ENCODE measurements at places on chromosomes 7 and 10. TPM values are rescaled to one million over a fixed set of nuclear protein-coding genes. Genes with fewer than 3 reads are reported as not detected.

The TMEM130 gene
- total RNA-seq, result 2.3 TPM

The TCF7L2 gene
- 20.8 TPM for total RNA-seq

The ITGA8 gene
- 113 TPM for total RNA-seq

The MAT1A gene
- total RNA-seq, result not detected

The CYP2C19 gene
- not detected for total RNA-seq

The PRSS2 gene
- total RNA-seq, result 0.39 TPM

The IL6 gene
- 51.4 TPM for total RNA-seq

The GDF2 gene
- not detected for total RNA-seq

The MAGI2 gene
- total RNA-seq, result 21.6 TPM

DNA sequence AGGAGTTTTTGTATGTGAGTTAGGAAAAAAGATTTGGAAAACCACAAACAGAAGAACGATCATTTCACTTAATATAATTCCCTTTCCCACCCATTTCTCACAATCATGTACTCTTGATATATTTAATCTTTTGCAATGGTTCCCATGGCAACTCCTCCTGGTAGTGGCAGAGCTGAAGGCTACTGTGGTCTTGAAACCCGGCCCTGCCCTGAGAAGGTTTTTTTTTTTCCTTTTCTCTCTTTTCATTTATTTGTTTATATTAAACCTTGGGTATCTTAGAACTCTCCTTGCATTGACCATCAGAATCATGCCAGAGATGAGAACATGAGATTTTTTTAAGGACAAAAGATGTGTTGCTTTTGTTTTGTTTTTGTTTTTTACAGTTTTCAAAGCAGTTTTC is 566.1 kb upstream of the NRP1 start:
- H3K4me3 ChIP-seq, result no peak overlapping the region
- peaks cover 27% of the 10 kb centered on the region for H3K4me1 ChIP-seq
- H3K27me3 ChIP-seq, result no peaks in the 10 kb centered on the region
- peak overlapping the region; percentile 56 for H3K27ac ChIP-seq
- DNase-seq, result no peak

- DNase-seq, result no peak
- H3K4me1 ChIP-seq, result peaks cover 30% of the 10 kb centered on the region
- no peaks in the 10 kb centered on the region for H3K36me3 ChIP-seq
- H3K27ac ChIP-seq, result peak overlapping the region; percentile 99
Measured at GRCh38 chr10:68327889-68328786, 3.7 kb upstream of the HNRNPH3 start.

GRCh38 chr10:20065814-20066213 is 249.6 kb downstream of the PLXDC2 start:
- no peaks in the 10 kb centered on the region for H3K27me3 ChIP-seq
- H3K36me3 ChIP-seq, result peaks cover 3% of the 10 kb centered on the region
- no peak for DNase-seq
- no peaks in the 10 kb centered on the region for H3K4me1 ChIP-seq

GRCh38 chr7:137591421-137591837 is 247.9 kb upstream of the PTN start:
- H3K27ac ChIP-seq, result no peak overlapping the region
- H3K4me1 ChIP-seq, result no peaks in the 10 kb centered on the region
- H3K36me3 ChIP-seq, result no peaks in the 10 kb centered on the region
- no peaks in the 10 kb centered on the region for H3K27me3 ChIP-seq
- no peak for DNase-seq

GRCh38 chr10:102016416-102016815 is 39.6 kb downstream of the ARMH3 start:
- peaks cover 76% of the 10 kb centered on the region for H3K36me3 ChIP-seq
- no peak for DNase-seq
- no peaks in the 10 kb centered on the region for H3K4me1 ChIP-seq
- no peak overlapping the region for H3K27ac ChIP-seq

- H3K4me3 ChIP-seq, result no peak overlapping the region
- H3K27ac ChIP-seq, result no peak overlapping the region
- H3K4me1 ChIP-seq, result no peaks in the 10 kb centered on the region
- H3K27me3 ChIP-seq, result no peaks in the 10 kb centered on the region
Measured at GRCh38 chr10:71053169-71053895, 159.0 kb upstream of the UNC5B start.

- H3K4me1 ChIP-seq, result no peaks in the 10 kb centered on the region
- no peak overlapping the region for H3K27ac ChIP-seq
- H3K27me3 ChIP-seq, result no peaks in the 10 kb centered on the region
- DNase-seq, result no peak
- H3K4me3 ChIP-seq, result no peak overlapping the region
Measured at GRCh38 chr10:11831520-11831951, 8.4 kb downstream of the PROSER2 start.

GRCh38 chr10:29634764-29635625 is at the start of gene SVIL:
SVIL (minus strand) TSS chr10:29634971; CDS start chr10:29555058, 79,913 bp downstream.
- H3K27me3 ChIP-seq, result no peaks in the 10 kb centered on the region
- peak within 1 kb of the TSS; percentile 52 for H3K4me3 ChIP-seq
- peaks cover 82% of the 10 kb centered on the region for H3K4me1 ChIP-seq
- H3K36me3 ChIP-seq, result no peaks in the 10 kb centered on the region

DNA sequence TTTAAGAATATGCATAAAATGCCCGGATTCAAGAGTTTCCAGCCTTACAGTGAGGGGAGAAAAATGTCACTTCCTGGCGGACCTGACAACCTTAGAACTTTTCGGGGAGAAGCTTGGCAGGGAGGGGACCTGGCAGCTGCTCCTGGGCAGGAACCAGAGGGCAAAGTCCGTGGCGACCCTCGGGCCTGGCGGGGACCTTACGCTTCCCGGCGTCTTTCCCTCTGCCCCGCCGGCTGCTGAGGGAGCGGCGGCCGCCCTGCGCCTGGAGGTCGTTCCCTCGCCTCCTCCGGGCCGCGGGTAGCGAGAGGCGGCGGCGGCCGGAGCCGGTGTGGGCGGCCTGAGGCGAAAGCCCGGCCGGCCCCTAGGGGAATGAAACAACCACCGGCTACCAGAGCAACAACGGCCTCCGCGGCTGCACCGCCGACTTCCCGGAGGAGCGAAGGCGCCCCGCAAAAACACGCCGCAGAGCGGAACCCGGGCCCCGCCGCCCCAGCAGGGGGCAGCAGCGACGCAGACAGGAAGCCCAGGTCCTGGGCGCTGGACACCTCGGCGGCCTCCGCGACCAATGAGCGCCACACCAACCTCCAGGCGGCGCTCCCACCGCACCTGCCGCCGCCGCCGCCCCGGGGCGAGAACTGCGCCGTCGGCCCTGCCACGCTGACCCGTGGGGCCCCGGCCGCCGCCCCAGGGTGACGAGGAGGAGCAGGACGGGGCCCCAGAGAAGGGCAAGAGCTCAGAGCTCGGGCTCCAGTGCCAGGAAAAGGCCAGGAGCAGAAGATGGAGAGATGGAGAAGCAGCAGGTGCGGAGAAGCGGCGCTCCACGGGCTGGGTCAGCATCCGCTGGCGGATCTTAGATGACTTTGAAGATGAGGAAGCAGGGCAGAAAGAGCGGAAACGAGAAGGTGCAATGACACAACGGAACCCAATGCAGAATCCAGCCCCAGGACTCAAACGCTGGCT is 10.5 kb upstream of the ACSM6 start:
- peak overlapping the region; percentile 86 for H3K27ac ChIP-seq
- H3K4me3 ChIP-seq, result peak overlapping the region; percentile 68
- H3K27me3 ChIP-seq, result no peaks in the 10 kb centered on the region
- no peaks in the 10 kb centered on the region for H3K36me3 ChIP-seq

DNA sequence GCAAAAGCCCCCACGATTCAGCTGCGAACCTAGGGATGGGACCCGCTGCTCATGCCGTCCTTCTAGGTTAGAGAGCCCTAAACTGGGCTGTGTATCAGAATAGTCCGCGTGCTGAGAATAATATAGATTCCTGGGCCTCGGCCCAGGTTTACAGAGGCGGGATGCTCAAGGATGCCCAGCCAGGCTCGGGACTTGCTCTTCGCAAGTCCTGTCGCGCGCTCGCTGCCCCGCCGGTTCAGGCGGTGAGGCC is 266 bp upstream of the STMP1 start:
- H3K4me1 ChIP-seq, result peaks cover 32% of the 10 kb centered on the region
- peak overlapping the region; percentile 97 for H3K27ac ChIP-seq
- peak overlapping the region; percentile 98 for H3K4me3 ChIP-seq

GRCh38 chr10:29240986-29241660 is 47.7 kb upstream of the LYZL1 start:
- no peak for DNase-seq
- peaks cover 5% of the 10 kb centered on the region for H3K4me1 ChIP-seq
- H3K27me3 ChIP-seq, result peaks cover 20% of the 10 kb centered on the region
- H3K4me3 ChIP-seq, result no peak overlapping the region
- H3K36me3 ChIP-seq, result no peaks in the 10 kb centered on the region

GRCh38 chr10:98316661-98317060 is 48.7 kb upstream of the LOXL4 start:
- DNase-seq, result no peak
- no peaks in the 10 kb centered on the region for H3K36me3 ChIP-seq
- H3K4me3 ChIP-seq, result no peak overlapping the region
- H3K27ac ChIP-seq, result no peak overlapping the region
- peaks cover 12% of the 10 kb centered on the region for H3K4me1 ChIP-seq
- no peaks in the 10 kb centered on the region for H3K27me3 ChIP-seq

- DNase-seq, result peak; percentile 94
- H3K36me3 ChIP-seq, result no peaks in the 10 kb centered on the region
- H3K27me3 ChIP-seq, result peaks cover 6% of the 10 kb centered on the region
- H3K27ac ChIP-seq, result no peak overlapping the region
Measured at GRCh38 chr10:102229810-102230263, 3.7 kb downstream of the ELOVL3 start.

- no peaks in the 10 kb centered on the region for H3K36me3 ChIP-seq
- DNase-seq, result no peak
- no peak overlapping the region for H3K4me3 ChIP-seq
- no peaks in the 10 kb centered on the region for H3K27me3 ChIP-seq
Measured at GRCh38 chr10:109977382-109977806, 30.4 kb upstream of the ADD3 start.
